Activated naive CD8-positive, alpha-beta T cell treated with anti-CD3 and anti-CD28 coated beads, Interleukin-2, amount 10 ng/mL, durations not matched to agents 7 days and 5 days (primary cell): ENCODE measurements at places on chromosomes 6 and 20. TPM values are rescaled to one million over a fixed set of nuclear protein-coding genes. Genes with fewer than 3 reads are reported as not detected.
A peak's percentile ranks its signal among the peaks of the same experiment; 100 is the strongest.

PRPH2 gene
- 0.08 TPM for total RNA-seq

RAMACL gene
- total RNA-seq: 0.44 TPM

CCHCR1 gene
- total RNA-seq: 52.5 TPM

ARMC2 gene
- 12.2 TPM for total RNA-seq

SAMD10 gene
- total RNA-seq: 18.8 TPM

BCKDHB gene
- 18.8 TPM for total RNA-seq

FOXF2 gene
- not detected for total RNA-seq

KIF25 gene
- total RNA-seq: not detected

ADGRF5 gene
- total RNA-seq: not detected

DNA sequence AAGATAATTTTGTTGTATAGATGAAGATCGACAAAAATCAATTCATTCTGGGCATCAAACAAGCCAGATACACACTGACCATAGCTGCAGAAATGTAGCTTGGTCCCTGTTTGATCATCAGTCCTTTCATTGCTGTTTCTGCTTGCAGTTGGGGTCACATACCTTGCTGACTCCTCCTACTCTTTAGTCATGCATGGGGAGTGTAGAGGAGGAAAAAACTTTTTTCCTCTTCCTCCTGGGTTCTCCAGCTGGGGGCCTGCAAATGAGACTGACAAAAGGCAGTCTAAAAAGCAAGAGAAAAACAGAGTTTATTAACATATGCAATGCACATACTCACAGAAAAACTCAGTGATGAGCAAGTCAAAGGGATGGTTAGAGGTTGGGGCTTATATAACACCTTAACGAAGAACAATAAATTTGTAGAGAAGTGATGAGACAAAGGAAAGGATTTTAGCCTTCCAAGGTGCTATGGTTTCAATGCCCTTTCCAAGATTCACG, 105.8 kb downstream of the QRSL1 start:
- H3K36me3 ChIP-seq: no peaks in the 10 kb centered on the region
- H3K27me3 ChIP-seq: peaks cover 19% of the 10 kb centered on the region
- H3K27ac ChIP-seq: no peak overlapping the region
- no peak for DNase-seq

DNA sequence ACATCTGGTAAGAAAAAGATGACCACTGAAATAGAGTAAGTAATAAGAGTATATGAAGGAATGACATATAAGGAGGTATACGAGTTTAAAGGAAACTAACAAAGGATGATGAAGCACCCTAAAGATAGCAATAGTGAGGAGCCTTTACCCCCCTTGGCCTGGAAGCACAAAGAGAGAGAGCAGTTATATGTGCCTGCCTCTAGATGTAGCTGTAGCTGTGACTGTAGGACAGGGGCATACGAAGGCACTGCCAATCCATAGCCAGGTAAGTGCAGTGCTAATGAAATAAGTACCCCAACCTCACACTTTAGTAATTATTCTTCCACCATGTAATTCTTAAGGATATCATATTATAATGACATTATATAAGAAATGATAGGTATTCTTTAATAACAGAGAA, 90.1 kb upstream of the FKBP1C start:
- H3K27ac ChIP-seq: no peak overlapping the region
- no peaks in the 10 kb centered on the region for H3K36me3 ChIP-seq
- no peak for DNase-seq
- no peak overlapping the region for H3K4me3 ChIP-seq
- no peaks in the 10 kb centered on the region for H3K4me1 ChIP-seq

DNA sequence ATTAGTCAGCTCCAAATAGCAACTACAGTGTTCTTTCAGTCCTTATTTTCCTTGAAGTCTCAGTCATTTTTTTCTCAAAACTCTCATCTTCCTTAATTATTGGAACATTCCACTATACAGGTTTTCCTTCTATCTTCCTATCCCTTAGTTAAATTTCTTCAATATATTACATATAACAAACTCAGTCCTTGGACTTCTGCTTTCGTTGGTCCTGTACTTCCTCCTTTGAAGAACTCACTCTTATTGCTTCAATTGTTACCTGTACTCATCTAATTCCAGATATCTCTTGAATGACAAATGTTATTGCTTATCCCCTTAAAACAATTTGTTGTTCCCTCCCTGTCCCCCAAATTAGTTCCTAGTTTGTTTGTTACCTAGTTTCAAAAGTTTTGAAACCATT, 67.7 kb upstream of the NOTCH4 start:
- H3K27ac ChIP-seq: no peak overlapping the region
- no peak overlapping the region for H3K4me3 ChIP-seq
- H3K36me3 ChIP-seq: no peaks in the 10 kb centered on the region
- no peak for DNase-seq
- H3K27me3 ChIP-seq: peaks cover 57% of the 10 kb centered on the region

DNA sequence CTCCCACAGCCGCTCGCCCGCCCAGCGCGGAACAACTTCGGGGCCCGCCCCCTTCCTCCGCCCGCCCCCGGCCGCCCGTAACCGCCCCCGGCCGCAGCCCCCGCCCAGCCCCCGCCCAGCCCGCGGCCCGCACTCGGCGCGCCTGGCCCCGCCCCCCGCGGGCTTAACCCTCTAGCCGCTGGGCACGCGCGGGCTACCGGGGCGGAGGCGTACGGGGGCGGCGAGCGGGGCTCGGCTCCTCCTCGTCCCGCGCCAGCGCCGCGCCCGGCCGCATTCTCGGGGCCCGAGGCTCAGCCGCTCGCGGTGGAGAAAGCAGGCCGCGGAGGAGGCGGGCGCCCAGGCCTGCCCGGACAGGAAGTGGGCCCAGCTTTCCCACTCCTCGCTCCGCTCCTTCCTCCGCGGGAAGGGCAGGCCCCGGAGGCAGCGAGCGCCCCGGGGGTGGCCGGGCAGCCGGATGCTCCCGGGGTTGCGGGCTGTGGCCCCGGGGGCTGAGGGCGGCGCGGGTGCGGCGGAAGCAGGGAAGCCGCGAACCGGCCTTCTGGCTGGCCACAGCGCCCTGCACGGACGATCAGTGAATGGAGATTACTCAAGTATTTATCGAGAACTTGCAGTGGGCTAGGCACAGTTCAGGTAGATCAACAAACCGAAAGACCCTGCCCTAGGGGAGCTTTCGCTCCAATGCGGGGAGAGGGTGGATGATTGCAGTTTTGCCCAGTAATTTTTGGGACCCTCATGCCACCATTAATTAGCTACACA, at the start of gene TRAM2:
Gene TRAM2, minus strand, starts transcription at position 39 of the 756 bp plus-strand sequence. CDS start 145 bp downstream, outside the sequence.
- peaks cover 35% of the 10 kb centered on the region for H3K27me3 ChIP-seq
- H3K4me3 ChIP-seq: peak within 1 kb of the TSS; percentile 65
- no peaks in the 10 kb centered on the region for H3K36me3 ChIP-seq
- peak within 1 kb of the TSS; percentile 26 for H3K27ac ChIP-seq
- H3K4me1 ChIP-seq: peaks cover 24% of the 10 kb centered on the region

GRCh38 chr20:10853731-10854130, 179.9 kb upstream of the JAG1 start:
- H3K4me3 ChIP-seq: no peak overlapping the region
- no peaks in the 10 kb centered on the region for H3K4me1 ChIP-seq
- peaks cover 2% of the 10 kb centered on the region for H3K27me3 ChIP-seq

DNA sequence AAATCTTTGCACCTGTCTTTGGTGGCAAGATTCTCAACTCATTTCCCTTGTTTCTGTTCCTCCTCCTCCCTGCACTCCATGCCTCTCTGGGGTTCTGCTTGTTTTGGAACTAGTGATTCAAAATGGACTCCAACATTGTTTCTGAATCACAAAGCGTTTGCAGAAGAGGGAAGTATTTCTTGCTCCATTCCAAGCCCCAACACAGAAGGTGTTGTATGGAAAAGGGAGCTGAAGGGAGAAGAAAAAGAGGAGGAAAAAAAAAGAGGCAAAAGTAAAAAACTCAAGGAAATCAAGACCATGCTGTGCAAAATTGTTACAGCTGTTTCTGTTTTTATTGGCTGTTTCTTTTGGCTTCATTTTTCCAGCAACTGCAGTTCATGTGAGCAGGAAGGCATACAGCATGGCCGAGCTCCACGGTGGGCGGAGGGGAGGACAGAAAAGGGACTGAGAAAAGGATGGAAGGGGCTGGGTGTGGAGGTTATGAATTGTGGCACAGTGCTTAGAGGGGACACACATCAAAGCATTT, 66.9 kb upstream of the PRL start:
- no peaks in the 10 kb centered on the region for H3K27me3 ChIP-seq
- H3K36me3 ChIP-seq: no peaks in the 10 kb centered on the region
- no peak for DNase-seq
- no peak overlapping the region for H3K27ac ChIP-seq
- no peak overlapping the region for H3K4me3 ChIP-seq

GRCh38 chr6:168462289-168462853, 21.4 kb downstream of the SMOC2 start:
- H3K27ac ChIP-seq: no peak overlapping the region
- no peaks in the 10 kb centered on the region for H3K4me1 ChIP-seq
- H3K4me3 ChIP-seq: no peak overlapping the region

- H3K4me1 ChIP-seq: peaks cover 11% of the 10 kb centered on the region
- no peaks in the 10 kb centered on the region for H3K36me3 ChIP-seq
- H3K27me3 ChIP-seq: peaks cover 21% of the 10 kb centered on the region
- no peak overlapping the region for H3K4me3 ChIP-seq
- no peak for DNase-seq
- H3K27ac ChIP-seq: no peak overlapping the region
These were observed 9.6 kb downstream of the FNDC1 start for GRCh38 chr6:159178847-159179246.

GRCh38 chr20:16490696-16491095, 82.6 kb downstream of the KIF16B start:
- no peak for DNase-seq
- H3K36me3 ChIP-seq: peaks cover 5% of the 10 kb centered on the region
- H3K4me3 ChIP-seq: no peak overlapping the region
- H3K27ac ChIP-seq: no peak overlapping the region
- H3K4me1 ChIP-seq: peaks cover 3% of the 10 kb centered on the region

- no peak for DNase-seq
- H3K27me3 ChIP-seq: no peaks in the 10 kb centered on the region
- peaks cover 61% of the 10 kb centered on the region for H3K36me3 ChIP-seq
- H3K27ac ChIP-seq: no peak overlapping the region
- peaks cover 3% of the 10 kb centered on the region for H3K4me1 ChIP-seq
- no peak overlapping the region for H3K4me3 ChIP-seq
These were observed 69.6 kb downstream of the C6orf52 start for GRCh38 chr6:10624836-10625235.

DNA sequence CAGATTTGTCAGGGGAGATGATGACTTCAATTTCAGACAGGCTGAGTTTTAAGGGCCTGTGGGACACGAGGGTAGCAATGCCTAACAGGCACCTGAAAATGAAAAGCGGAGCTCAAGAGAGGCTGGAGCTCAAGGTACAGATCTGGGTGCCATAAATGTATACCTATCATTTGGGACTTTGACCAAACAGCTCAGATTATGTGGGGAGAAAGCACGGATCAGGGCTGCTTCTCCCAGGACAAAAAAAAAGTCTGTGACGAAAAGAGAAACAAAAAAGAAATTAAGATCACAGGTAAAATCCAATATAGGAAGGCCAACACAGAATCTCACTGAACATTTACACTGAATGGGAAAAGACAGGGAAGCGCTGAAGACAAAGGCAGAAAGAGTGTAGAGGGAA, 1.9 kb downstream of the PRELID3B start:
- no peak for DNase-seq
- peaks cover 24% of the 10 kb centered on the region for H3K36me3 ChIP-seq
- H3K4me1 ChIP-seq: peaks cover 53% of the 10 kb centered on the region
- peak overlapping the region; percentile 6 for H3K27ac ChIP-seq
- peak overlapping the region; percentile 93 for H3K4me3 ChIP-seq
- H3K27me3 ChIP-seq: no peaks in the 10 kb centered on the region

GRCh38 chr6:93799226-93799625, 379.9 kb upstream of the EPHA7 start:
- H3K27me3 ChIP-seq: no peaks in the 10 kb centered on the region
- no peaks in the 10 kb centered on the region for H3K4me1 ChIP-seq
- no peaks in the 10 kb centered on the region for H3K36me3 ChIP-seq
